ENCODE measurements at places on chromosomes 11 and 22.

GRCh38 chr11:19519353-19519752 is 193.3 kb upstream of the NAV2 start:
- no peak for DNase-seq

GRCh38 chr22:37121887-37122591 is 12.5 kb upstream of the TMPRSS6 start:
- no peak for DNase-seq

DNA sequence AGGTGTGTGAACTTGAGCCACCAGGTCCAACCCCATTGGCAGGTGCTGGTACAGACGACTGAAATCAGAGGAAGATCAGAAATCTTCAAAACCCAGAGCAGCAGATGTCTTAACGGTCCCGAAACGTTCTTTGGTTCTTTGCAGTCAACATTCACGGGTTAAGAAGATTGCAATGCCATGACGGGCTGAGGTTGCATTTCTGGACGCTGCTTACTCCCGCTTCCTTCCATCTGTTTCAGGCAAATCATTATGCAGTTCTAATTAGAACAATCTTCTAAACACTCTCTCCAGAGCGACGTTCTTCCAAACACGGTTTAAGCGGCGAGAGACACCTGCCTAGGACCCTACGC is 492 bp upstream of the LUZP2 start:
- DNase-seq = no peak

DNA sequence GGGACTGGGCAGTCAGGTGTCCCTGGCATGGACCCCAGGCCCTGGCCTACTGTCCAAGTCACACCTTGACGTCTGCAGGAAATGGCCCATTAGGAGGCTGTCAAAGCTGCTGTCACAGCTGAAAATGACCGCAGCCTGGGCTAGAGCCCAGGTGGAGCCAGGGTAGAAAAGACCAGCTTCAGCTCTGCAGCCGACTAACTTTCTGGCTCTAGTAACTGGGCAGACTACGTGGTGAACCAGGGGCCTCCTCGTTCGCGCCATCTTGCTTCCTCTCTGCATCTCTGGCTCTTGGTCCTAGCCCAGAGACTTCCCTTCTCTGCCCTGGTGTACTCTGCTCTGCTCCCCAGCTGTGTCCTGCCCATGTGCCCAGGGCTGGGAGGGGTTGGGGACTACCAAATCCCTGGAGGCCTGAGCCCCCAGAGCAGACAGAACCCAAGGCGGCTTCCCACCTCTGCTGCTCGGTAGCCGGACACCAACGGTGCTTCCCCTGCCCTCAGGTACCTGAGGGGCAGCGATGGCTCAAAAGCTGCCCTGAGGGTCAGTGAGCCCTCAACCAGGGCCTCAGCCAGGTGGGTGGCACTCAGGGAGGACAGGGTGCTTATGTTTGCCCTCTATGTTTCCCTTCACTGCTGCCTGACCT is 19.7 kb downstream of the SART1 start:
- no peak for DNase-seq

All from iPS DF 19.7 (cell line).